Right forelimb (tissue), 1 donor: ENCODE measurements at places on chromosomes 12 and 14.

DNA sequence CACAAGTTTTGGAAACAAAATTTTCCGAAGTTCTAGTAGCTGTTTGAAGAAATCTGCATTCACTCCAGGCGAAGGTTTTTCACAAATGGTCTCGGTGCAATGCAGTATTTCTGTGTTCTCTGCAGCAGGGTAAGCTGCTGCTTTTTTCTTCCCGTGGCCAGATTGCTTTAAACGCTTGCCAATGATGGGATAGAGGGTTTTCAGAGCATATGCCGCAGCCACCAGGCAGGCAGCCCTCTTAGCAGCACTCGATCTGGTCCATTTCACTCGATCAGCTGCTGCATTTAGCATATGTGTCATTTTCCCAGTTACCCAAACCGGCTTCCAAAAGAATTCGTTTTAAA lies 315 bp downstream of the ABCD2 start:
- no peak for DNase-seq

DNA sequence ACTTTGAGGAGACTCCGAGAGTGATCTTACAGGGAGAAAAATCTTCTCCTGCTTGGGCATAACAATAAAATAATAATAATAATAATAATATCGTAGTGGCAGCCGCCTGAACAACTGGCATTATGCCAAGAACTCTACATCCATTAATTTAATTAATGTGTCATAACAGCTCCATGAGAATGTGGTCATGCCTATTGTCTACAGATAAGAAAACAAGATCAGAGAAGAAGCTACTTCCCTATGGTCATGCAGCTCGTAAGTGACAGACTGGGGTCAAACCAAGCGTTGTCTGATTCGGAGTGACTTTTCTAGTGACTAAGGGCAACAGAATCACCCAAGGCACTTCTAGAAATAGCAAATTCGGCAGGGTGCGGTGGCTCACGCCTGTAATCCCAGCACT lies 11.7 kb downstream of the PROX2 start:
- no peak for DNase-seq

DNA sequence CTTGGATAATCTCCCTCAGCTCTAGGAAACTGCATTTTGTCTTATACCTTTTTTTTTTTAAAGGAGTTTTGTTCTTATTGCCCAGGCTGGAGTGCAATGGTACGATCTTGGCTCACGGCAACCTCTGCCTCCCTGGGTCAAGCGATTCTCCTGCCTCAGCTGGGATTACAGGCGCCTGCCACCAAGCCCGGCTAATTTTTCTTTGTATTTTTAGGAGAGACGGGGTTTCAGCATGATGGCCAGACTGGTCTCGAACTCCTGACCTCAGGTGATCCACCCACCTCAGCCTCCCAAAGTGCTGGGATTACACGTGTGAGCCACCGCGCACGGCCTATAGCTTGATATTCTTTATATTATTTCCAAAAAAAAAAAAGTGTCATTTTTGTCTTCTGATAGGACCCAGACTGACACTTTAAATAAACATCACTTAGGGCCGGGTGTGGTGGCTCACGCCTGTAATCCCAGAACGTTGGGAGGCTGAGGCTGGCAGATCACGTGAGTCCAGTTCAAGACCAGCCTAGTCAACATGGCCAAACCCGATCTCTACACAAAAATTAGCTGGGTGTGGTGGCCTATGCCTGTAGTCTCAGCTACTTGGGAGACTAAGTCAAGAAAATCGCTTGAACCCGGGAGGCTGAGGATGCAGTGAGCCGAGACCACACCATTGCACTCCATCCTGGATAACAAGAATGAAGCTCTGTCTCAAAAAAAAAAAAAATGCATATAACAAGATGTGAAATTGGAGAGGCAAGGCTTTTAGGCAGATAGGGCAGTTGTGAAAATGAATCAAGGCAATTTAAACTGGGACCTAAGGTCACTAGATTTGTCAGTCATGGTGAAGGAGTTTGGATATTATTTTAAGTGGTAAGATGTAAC lies 18.4 kb downstream of the SLC2A3 start:
- no peak for DNase-seq

GRCh38 chr12:54412786-54413185 lies 6.3 kb downstream of the ITGA5 start:
- DNase-seq = no peak
